Gastroesophageal sphincter (tissue), 4 donors: ENCODE measurements at places on chromosomes 5 and 9. TPM values are rescaled to one million over a fixed set of nuclear protein-coding genes. Genes with fewer than 3 reads are reported as not detected.

DNA sequence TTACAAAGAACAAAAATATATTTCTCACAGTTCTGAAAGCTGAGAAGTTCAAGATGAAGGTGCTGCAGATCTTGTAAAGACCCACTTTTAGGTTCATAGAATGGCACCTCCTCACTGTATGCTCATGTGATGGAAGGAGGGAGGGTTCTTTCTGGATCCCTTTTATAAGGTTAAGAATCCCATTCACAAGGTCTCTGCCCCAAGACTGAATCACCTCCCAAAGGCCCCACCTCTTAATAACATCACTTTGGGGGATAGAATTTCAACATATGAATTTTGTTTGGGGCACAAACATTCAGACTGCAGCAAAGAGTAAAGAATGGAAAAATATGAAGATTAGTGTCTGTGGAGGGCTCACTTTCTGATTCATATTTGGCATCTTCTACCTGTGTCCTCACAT is 77.1 kb upstream of the PRR16 start:
- peak overlapping the region; percentile 58 for H3K27ac ChIP-seq
- H3K36me3 ChIP-seq, result no peaks in the 10 kb centered on the region
- no peaks in the 10 kb centered on the region for H3K27me3 ChIP-seq

DNA sequence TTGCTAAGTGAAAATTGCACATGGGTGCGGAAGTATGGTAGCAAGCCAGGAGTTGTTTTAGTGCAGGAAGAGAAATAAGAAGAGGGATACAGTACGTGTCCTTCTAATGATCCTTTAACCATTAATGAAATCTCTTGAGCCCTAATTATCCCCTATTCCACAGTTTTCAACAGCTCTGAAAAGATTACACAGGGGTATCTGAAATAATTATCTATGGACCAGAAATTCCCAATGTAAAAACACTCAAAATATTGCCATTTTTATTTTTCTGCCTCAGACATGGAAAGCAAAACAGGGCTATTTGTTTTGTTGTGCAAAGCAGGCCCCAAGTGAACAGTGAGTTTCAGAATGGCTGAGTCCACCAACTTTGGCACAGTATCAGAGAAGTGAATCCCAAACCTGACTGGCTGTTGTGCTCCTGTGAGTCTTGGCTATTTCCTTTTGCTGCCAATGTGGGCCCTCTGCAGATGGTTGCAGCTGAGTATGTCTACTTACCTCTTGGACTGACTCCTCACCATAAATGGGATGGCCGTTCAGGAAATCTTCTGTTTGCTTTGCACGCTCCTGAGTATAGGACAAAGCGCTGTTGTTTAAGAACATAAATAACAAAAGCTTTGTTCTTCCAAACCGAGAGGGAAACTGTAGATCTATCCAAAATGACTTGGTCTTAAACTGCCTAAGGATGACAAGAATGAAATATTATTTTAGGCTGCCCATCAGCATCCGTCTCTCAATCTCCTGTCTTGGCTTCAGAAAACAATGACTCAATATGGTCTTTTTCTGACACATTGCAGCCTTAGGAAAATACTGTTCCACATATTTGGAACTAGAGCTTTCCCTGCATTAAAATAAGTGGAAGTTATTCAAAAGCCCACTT is 204.1 kb downstream of the DEPDC1B start:
- H3K36me3 ChIP-seq, result no peaks in the 10 kb centered on the region
- H3K27me3 ChIP-seq, result no peaks in the 10 kb centered on the region
- peak overlapping the region; percentile 14 for H3K27ac ChIP-seq
- H3K4me3 ChIP-seq, result no peak overlapping the region

Gene C9orf85
- total RNA-seq, result 12.4 TPM

GRCh38 chr9:1077616-1078015 is 27.5 kb downstream of the DMRT2 start:
- no peaks in the 10 kb centered on the region for H3K4me1 ChIP-seq
- peaks cover 28% of the 10 kb centered on the region for H3K27me3 ChIP-seq
- H3K4me3 ChIP-seq, result no peak overlapping the region
- no peak overlapping the region for H3K27ac ChIP-seq

DNA sequence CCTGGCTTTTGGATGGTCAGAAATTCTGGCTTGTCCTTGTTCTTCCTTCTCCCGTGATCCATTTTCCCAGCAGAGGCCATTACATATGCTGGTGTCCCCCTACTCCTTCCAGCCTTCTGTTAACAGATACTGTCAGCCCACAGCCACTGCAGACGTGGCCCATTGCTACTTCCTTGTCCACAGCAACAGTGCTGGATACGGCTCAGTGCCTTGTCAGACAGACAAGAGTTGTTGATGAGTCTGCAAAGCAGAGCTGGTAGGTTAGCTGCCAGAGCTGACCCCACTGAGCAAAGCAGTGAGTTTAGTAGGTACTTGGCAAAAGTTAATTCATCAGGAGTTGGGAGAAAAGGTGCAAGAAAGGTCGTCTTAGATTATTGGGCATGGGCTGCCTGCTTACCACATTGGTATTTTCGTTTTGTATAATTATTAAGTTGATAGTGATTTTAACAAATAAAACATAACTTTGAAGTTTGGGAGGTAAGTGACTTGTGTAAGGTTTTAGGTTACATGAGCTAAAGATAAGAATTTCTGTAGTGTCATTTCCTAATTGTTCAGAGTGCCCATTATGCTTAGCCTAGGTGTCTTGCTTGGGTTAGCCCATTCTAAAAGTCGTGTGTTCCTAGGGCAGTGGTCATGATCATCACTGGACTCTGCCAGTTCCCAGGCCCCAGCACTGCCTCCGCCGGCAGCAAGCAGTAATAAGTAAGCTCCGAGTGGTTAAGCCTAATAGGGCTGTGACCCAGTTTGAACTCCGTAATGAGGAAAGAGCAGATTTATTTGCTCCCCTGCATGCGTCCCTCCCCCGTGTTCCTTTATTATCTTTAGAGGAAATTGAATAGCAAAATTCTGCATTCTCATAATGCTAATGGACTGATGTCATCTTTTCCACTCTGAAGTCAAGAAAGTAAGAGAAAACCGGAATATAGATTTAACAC is 292.0 kb downstream of the FANCC start:
- no peaks in the 10 kb centered on the region for H3K27me3 ChIP-seq
- ATAC-seq, result peak; percentile 90
- no peaks in the 10 kb centered on the region for H3K36me3 ChIP-seq
- peaks cover 37% of the 10 kb centered on the region for H3K4me1 ChIP-seq

GRCh38 chr5:104178829-104179456 is 616.4 kb upstream of the NUDT12 start:
- no peak for ATAC-seq
- H3K27me3 ChIP-seq, result no peaks in the 10 kb centered on the region
- no peak overlapping the region for H3K4me3 ChIP-seq
- no peaks in the 10 kb centered on the region for H3K4me1 ChIP-seq
